ENCODE measurements at places on chromosomes 11 and 22. TPM values are rescaled to one million over a fixed set of nuclear protein-coding genes. Genes with fewer than 3 reads are reported as not detected.

The GAB4 gene
- not detected for total RNA-seq

The B3GAT3 gene
- 35.0 TPM for total RNA-seq

The MMP7 gene
- total RNA-seq, result not detected

GRCh38 chr11:69661413-69661715, 13.8 kb downstream of the LTO1 start:
- no peak overlapping the region for H3K4me3 ChIP-seq
- no peak overlapping the region for H3K27ac ChIP-seq
- H3K27me3 ChIP-seq, result no peaks in the 10 kb centered on the region
- H3K36me3 ChIP-seq, result peaks cover 13% of the 10 kb centered on the region

The PANX3 gene
- total RNA-seq, result not detected

DNA sequence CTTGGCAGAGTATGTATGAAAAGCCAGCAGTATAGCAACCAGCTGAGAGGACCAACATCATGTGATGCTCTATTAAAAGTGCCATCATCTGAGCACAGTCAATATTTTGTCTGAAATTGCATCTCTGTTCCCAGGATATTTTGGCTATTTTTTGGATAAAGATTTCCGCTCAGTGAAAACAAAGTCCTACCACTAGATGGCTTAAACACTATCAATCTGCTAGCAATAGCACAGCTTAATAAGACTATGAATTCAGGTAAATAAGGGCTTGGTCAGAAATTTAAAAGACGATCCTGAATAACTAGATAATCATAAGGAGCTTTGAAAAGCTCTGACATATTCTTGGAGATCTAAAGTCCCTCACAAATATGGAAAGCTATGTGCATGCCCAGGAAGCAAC, 74.4 kb downstream of the MS4A13 start:
- no peak overlapping the region for H3K4me3 ChIP-seq
- no peaks in the 10 kb centered on the region for H3K4me1 ChIP-seq
- no peak overlapping the region for H3K27ac ChIP-seq
- no peaks in the 10 kb centered on the region for H3K27me3 ChIP-seq

The GUCY1A2 gene
- 0.02 TPM for total RNA-seq

The DENND6B gene
- 2.9 TPM for total RNA-seq

Data from endothelial cell of umbilical vein (primary cell).